ENCODE measurements at places on chromosomes 5 and 9.

GRCh38 chr9:6894135-6894534, 136.4 kb downstream of the KDM4C start:
- no peak for DNase-seq

GRCh38 chr5:159503236-159503635, 172.9 kb upstream of the IL12B start:
- DNase-seq, result no peak

GRCh38 chr5:52896534-52897237, 92.5 kb upstream of the ITGA2 start:
- no peak for DNase-seq

- peak; percentile 64 for DNase-seq
These were observed 718 bp upstream of the DENND4C start for GRCh38 chr9:19229595-19230354.

- DNase-seq, result peak; percentile 35
These were observed 220.5 kb downstream of the SLC12A2 start for GRCh38 chr5:128304088-128304487.

GRCh38 chr5:149832636-149833035, 102.5 kb downstream of the PPARGC1B start:
- no peak for DNase-seq

DNA sequence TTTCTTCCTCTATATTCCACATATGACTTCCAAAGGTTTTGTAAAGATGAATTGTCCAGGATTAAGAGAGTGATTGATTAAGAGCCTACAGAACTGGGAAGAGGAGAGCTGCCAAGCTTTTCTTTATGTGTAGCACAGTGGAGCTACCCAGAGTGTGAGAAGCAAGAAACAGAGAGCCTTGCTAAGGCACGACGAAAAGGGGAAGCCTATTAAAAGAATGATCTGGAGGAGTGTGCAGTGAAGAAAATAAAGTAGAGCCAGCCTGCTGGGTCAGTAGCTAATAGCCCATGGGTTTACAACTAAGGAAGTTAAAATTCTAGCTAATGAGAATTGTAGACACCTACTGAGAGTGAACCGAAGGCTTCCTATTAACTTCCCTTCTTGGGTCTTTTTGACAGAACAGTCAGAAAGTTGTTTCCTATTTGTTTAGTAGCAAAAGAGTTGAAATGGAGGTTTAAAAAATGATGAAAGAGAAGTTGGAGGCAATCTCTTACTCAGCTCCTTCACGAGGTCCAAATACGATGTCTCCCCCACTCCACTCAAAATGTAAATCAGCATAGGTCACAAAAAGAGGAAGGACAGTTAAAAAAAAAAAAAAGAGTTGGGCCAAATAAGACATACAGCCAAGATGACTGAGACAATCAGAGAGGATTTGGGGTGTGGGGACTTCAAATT, 957 bp upstream of the PRR16 start:
- no peak for DNase-seq

- no peak for DNase-seq
These were observed 125.9 kb upstream of the OSMR start for GRCh38 chr5:38719916-38720315.

DNA sequence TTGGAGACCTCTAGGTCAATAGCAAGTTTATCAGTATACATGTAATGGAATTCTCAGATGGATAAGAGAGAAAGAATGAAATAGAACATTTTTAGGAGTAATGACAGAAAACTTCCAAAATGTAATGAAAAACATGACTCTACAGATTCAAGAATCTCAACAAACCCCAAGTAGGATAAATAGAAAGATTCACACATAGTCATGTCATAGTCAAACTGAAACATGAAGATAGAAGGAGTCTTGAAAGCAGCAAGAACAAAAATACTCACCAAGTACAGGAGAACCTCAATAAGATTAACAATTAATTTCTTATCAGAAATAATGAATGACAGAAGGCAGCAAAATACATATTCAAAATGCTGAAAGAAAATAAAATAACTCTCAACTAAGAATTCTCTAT, 164.5 kb downstream of the SPATA31D1 start:
- no peak for DNase-seq

DNA sequence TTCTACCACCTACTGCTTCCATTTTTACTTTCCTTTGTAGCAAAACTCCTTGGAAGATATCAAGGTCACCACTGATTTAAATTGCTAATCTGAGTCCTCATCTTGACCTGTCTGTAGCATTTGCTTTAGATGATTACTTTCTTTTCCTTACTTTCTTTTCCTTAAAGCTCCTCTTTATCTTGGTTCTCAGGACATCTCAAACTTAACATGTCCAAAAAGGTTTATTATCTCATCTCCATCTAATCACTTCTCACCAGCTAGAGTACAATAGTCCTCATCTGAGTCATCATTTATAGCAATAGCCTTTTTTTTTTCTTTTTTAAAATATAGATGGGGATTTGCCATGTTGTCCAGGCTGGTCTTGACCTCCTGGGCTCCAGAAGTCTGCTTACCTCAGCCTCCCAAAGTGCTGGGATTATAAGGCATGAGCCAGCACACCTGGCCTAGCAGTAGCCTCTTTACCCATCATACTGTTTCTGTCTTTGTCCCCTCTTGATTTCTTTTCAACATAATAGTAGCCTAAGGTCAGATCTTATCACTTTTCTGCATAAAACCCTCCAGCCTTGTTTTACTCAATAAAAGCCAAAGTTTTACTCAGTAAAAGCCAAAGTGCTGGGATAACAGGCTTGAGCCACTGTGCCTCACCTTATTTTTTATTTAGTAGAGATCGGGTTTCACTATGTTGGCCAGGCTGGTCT, 32.9 kb upstream of the GPR21 start:
- no peak for DNase-seq

- DNase-seq, result no peak
These were observed 111.1 kb upstream of the DAPK1 start for GRCh38 chr9:87386490-87387025.

- DNase-seq, result peak; percentile 99
These were observed 27.9 kb upstream of the GOLM1 start for GRCh38 chr9:86126998-86127972.

DNA sequence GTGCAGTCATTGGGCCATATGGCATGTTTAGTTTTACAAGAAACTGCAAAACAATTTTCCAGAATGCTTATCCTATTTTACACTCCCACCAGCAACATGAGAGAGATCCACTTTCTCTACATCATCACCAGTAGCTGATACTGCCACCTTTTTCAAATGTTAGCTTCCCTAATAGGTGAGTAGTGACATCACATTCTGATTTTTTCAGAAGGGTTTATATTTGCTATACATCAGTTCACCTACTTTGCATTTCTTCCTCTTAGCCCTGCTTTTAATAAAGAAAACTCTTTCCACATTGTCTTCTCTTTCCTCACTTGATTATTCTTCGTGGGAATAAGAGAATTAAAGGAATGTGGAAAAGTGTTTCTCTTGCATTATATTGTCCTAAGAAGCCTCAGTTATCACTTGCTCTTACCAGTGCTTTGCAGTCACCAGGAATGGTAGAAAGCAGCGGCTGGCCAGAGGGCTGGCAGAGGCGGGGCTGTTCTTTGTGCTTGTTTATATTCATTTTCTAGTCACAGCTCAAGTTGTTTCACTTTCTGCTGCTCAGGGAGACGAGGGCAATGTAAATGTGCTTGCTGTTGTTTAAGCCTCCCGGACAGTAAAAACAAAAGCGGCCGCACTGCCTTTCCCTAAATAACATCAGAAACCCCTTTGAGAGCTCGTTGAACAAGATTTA, 164.8 kb downstream of the HSD17B3 start:
- no peak for DNase-seq

GRCh38 chr5:107376546-107377276, 294.0 kb downstream of the EFNA5 start:
- no peak for DNase-seq

- DNase-seq, result no peak
These were observed 4.3 kb upstream of the ZNF510 start for GRCh38 chr9:96782235-96782634.

DNA sequence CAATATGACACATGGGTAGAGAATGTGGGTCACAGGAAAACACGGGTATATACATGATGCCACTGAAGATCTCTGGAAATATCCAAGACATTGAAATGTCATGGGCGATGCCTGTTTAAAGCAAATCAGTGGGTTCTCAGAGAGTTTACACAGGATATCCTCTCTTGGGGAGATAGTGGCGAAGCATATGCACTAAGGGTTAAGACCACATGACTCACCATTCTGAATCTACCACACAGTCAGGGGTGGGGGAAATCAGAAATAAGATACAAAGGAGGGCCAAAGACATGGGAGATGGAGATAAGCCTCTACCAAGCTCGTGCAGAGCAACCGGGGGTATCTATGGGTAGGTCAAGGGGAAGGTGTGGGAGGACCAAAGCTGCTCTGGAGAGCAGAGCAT, 58.8 kb downstream of the SH3PXD2B start:
- DNase-seq, result no peak

DNA sequence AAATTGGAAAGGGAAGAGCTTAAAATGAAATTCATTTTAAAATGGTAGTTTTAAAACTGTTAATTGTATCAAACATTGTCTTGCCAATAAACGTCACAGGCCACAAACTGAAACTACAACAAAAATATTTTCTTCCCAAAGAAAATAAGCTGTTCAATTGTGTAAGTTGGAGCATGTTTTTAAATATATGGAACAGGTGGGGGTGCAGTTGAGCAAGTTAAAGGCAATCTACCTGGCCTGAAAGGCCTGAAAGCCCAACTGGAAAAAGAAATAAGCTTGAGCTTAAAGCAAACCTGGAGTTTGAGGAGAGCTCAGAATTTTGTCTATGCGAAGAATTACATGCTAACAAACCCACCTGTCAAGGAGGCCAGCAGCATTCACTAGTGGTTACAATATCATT, 439.5 kb downstream of the ACTL7B start:
- no peak for DNase-seq

DNA sequence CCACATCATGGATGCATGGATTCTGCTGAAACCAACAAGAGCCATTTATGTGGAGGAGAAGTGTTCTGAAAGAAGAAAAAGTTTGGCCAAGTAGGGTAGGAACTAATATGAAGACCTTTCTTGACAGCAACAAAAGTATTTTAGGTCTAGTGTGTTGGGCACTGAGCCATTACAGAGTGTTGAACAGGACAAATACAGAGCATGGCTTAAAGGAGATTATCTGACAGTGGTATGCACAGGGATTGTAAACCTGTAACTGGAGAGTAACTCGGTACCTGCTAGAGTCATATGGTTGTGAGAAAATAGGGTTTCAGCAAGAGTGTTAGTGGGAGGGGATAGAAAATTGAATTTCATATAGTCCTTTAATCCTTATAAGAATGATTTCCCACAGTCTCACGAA, 513.2 kb upstream of the WWC1 start:
- no peak for DNase-seq

DNA sequence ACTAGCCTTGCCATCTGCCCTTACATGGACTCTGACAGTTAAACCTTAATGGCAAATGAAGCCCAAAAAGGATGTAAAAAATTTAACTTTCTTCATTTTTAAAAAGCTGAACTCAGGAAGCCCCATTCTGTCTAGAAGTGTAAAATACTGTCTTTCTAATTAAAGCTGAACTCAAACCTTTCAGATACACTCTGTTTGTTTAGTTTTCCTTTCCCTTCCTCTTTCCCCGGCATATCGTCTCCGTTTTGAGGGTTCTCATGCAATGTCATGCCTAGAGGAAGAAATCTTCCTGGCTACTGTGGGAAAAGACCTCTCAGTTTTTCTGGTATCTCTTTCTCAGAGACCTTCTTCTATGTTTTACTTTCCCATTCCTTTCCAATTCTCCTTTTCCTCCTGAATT, 841.5 kb downstream of the DTWD2 start:
- DNase-seq, result no peak

- no peak for DNase-seq
These were observed 5.8 kb downstream of the GCNT4 start for GRCh38 chr5:75046366-75047142.

DNA sequence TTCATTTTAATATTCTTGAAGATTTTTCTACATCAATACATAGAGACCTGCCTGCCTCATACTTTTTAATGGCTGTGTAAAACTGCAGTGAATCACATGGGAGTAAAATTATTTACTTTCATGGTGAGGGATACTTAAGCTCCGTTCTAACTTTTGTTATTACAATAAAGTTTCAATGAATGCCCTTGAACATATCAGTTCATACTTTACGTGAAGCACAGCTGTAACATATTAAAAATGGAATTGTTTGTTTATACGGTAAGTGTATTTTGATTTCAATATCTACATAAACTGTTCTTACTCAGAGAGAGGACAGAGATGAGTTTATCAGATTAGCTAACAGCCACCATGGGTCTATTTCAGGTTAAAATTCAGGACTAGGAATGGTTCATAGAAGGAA, 155.1 kb downstream of the NR3C1 start:
- DNase-seq, result no peak

DNA sequence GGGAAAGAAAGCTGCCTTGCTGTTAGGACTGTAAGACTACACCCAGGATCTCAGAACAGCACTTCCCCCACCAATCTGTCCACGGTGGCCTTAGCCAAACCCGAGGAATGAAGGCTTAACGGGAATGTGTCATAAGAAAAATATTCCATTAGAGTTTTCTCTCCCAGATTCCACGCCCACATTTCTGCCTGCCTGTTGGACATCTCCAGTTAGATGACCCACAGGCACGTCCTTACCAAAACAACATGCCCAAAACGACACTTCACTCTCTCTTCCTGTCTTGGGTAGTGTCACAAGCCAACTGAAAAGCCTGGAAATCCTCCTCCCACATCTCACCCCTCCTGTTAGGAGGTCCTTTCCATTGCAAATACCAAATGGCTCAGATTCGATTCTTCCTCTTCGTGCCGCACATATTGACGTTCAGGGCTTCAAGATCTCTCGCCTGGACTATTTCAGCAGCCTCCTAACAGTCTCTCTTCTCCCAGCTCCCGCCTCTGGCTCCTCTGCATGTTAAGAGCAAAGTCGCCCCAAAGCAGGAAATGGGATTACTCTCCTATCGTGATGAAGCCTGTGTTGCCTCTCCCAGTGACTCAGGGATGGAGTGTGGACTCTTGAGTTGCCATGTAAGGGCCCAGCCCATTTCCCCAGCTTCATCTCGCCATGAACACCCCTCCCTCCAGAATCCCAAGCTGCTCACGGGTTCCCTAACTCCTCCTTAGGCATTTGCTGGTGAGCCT, 159.3 kb downstream of the NR3C1 start:
- no peak for DNase-seq

DNA sequence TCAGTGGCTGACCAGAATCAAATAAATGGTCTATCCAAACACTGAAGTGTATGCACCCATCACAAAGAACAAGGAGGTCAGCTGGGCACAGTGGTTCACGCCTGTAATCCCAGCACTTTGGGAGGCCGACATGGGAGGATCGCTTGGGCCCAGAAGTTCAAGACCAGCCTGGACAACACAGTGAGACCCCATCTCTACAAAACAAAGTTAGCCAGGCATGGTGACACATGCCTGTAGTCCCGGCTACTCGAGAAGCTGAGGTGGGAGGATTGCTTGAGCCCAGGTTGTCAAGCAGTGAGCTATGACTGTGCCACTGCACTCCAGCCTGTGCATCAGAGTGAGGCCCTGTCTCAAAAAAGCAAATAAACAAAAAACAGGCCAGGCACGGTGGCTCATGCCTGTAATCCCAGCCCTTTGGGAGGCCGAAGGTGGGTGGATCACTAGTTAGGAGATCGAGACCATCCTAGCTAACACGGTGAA, 40.5 kb downstream of the SEMA4D start:
- no peak for DNase-seq

Measured in COR-L47 (cell line).